NCI-H2107 (cell line): ENCODE measurements at places on chromosomes 5 and 9.

DNA sequence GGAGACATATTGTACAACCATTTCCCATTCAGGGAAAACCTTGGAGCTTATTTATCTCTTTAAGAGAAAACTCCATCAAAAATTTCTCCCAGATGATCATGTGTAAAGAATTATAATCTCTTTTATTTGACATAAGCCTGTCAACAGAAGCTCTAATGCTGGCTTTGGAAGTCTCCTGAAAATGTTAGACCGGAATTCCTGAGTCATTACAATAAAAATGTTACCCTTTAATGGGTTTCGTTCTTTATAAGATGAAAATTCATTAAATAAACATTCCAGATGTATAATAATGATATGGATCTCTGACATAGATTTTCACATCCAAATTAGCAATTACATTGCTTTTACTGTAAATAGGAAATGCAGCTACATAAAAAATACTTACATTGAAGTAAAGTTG is 1036.4 kb downstream of the EFNA5 start:
- DNase-seq = no peak

GRCh38 chr5:168109441-168109840 is 182.0 kb upstream of the WWC1 start:
- no peak for DNase-seq

DNA sequence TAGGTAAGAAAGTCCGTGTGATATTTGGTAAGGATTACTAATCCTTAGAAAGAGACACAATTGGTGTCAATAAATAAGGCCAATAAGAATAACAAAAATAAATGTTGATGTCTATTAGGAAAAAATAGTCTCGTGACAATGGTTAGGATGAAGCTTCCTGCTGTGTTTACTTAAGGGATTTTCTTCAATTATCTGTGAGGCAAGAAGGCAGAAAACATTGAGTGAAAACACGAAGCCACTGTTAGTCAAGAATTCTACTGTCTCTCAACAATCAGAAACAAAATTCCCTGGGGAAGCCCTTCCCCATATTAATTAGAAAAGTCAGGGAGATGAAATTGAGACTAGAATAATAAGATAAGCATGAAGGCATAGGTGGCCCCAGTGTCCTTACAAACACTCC is 149.0 kb downstream of the SYK start:
- DNase-seq = no peak

GRCh38 chr9:91491624-91492023 is 68.0 kb upstream of the NFIL3 start:
- no peak for DNase-seq

DNA sequence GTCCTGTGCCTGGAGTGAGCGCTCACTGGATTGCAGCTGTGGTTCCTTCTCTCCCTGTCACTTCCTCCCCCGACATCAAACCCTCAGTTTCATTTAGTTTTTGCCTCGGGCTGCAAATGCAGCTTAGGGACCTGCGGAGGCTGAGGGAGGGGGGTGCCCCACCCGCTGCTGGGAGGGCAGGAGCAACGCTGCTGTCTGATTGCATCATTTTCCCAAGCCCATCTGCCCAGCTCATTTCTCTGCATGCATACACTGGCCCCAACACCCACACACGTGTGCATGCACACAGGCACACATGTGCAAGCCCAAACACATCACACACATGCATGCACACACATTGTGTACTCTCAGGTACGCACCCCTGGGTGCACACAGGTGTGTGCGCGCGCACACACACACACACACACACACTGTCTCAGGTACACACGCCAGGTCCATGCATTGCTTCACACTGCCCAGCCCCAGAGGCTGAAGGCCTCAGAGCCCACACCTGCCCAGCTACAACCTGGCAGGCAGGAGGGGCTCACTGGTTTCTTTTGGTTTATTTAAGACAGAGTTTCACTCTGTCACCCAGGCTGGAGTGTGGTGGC is 3.4 kb downstream of the ASS1 start:
- DNase-seq = no peak

DNA sequence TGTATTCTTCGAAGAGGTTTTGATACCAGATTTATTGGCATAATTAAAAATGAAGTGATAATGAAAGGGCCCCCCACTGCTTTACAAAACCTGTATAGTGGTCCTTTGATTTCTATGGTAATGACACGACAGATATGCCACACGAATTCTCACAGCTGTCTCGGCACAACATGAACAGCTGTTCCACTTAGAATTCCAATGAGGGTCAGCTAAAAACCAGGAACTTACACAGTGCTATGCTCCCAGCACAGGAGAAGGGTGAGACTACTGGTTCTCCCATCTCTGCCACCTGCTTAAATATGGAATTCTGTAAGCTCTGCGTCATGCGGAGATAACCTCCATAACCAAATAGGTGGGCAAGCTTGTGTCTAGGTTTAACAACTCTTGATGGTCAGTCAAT is 183.0 kb upstream of the EFNA5 start:
- DNase-seq = no peak

GRCh38 chr5:51271261-51271660 is 112.0 kb upstream of the ISL1 start:
- DNase-seq = no peak
